ENCODE measurements at places on chromosomes 2 and 18.

DNA sequence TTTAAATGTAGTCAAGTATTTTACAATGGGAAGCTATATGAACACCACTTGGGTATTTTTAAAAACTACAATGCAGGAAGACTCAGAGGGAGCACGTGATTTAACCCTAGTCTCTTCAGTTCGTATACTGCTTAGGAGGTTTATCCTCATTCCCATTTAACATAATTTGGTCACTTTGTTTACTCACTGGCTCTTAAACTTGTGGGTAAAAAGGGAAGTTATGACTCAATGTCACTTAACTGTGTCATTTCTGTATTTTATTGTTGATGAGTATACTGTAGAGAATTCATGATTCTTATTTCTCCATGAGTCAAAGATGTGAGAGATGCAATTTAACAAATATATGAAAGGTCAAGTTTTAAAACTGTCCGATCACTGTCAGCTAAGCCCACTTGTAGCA is 48.2 kb downstream of the SLC66A3 start:
- no peak for DNase-seq

- DNase-seq = no peak
Observed at GRCh38 chr2:11891671-11892440, 145.4 kb downstream of the LPIN1 start.

DNA sequence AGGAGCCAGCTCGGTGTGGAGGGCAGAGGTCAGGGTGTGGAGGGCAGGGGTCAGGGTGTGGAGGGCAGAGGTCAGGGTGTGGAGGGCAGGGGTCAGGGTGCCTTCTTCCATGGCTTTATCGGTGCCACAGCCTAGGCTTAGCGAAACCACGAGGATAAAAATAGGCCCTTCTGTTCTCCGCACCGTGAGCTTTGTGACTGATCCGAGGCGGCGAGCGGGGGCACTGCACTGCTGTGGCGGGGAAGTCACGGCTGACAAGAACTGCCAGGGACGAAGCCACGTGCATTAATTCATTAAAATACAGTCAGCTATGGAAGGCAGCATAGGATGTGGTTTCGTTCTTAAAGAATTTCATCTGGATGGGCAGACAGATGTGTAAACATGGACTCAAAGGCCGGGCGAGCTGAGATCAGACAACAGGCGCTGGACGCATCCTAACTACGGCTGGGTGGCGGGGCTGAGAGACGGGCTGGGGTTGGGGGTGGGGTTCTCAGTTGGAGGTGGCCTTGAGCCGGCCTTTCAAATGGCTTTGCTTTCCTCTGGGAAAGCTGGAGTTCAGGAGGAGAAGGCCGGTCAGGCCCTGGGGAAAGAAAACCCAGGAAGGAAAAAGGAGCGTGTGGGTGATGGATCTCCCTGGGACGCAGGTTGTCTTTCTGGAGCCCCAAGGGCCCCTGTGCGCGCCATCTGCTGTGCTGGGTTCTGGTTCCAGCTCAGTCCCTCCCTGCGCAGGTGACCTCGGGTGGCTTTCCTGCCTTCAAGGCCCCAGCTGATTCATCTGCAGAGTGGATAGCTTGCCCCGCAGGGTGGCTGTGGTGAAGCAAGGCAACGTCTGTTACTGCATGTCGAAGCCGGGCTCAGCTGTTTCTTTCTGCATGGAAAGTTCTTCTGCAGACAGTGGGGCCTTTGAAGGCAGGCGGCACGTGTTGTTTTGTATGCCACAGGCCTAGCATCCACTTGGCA is 958 bp upstream of the ALLC start:
- no peak for DNase-seq

DNA sequence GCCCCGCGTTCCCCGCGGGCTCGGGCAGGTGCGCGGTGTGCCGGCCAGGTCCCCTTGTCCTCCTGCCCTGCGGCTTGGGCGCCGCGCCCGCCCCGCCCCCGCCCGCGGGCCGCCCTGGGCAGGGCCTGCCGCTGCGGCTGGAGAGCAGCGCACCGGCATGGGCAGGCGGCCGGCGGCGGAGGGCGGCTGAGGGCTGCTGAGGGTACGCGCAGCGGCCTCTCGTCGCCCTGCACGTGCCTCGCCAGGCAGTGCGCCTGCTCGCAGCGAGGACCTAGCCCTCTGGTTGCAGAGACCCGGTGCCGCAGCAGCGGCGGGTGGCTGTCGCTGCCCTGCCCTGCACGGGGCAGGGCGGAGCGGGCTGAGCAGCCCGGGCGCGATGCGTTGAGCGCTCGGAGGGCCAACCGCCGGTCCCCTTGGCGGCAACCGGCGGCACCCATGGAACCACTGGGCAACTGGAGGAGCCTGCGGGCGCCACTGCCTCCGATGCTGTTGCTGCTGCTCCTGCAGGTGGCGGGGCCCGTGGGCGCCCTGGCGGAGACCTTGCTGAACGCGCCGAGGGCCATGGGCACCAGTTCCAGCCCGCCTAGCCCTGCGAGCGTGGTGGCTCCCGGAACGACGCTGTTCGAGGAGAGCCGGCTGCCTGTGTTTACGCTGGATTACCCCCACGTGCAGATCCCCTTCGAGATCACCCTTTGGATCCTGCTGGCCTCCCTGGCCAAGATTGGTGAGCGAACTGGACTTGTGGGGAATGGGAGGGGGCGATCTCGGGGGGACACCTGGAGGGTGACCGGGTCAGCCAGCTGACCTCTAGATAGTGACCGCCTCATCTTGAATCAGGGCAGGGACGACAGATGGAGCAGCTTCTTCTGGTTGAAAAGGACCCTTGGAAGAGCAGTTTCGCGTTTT is at the start of gene SLC9A2:
SLC9A2 (plus strand) TSS at position 140 of the 906 bp plus-strand sequence; CDS start at position 436, 296 bp downstream.
- no peak for DNase-seq

- DNase-seq = no peak
Observed at GRCh38 chr2:1585635-1586034, 158.7 kb downstream of the PXDN start.

GRCh38 chr2:115303-115702 is 69.0 kb upstream of the FAM110C start:
- DNase-seq = no peak

DNA sequence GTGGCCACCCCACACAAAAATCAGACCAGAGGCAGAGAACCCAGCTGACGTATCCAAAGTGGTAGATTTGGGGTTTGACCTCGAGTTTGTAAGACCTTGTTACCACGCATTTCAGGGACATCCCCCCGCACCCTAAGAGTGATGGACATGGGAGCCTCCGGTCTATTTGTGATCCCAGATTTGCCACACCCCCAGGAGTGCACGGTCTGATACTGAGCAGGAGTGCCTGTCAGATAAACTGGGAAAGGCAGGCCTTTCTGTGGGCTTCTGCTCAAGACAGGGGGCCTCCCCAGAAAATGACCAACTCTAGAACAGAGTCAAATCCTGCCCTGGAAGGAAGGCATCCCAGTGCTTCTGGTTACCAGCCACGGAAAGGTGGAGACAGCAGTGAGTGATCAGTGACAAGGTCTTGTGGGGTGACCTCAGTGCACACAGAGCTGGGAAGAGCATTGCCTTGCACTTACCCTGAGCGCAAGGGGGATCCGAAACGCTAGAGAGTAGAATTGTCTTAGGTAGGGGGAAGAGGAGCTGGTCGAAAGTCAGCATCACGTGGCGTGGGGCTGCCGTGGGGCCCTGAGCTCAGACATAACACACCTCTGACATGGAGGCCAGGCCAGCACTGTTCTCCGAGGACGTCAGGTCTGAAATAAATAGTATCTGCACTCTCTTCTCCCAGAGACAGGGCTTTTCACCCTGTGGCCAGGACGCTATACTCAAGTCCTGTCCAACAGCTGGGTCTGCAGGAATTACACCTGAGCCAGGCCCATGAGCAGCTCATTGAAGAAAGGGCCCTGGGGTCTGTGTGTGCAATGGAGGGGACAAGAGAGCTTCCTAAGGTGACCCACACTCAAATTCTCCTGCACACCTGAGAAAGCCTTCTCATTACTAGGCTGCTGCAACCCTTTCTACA is 242.4 kb upstream of the SALL3 start:
- no peak for DNase-seq

DNA sequence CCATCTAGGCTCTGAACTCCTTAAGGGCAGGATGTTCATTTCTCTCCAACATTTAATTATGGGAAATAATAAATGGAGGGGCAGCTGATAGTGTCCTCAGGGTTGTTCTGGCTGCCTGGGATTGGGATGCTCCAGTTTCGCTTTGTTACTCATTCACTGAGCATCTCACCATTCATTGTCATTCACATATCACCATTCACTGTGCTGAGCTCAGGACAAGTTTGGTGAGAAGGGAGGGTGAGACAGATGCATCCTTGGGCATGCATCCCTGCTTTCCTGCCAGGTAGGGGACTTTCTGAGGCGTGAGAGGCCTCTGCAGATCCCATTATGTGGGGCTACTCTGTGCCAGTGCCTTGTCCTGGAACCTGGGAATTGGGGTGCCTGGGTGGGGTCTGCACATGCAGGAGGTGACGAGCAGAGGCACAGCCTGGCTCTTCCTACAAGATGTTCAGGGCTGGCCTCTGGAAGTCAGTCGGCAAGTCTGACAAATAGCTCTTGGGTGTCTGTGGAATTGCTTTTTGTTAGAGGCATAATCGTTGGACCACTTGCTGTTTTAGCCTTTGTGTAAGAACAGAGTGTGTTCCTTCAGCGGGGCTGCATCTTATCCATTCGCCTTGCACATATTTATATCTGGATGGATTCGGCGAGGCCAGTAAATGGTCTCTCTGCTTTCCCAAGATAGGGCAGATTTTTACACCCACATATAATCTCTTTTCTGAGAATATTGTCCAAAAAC is 323.2 kb upstream of the THSD7B start:
- no peak for DNase-seq

GRCh38 chr18:12742453-12742852 is 39.6 kb downstream of the PSMG2 start:
- DNase-seq = no peak

- no peak for DNase-seq
Observed at GRCh38 chr2:105882341-105882740, 137.6 kb downstream of the NCK2 start.

DNA sequence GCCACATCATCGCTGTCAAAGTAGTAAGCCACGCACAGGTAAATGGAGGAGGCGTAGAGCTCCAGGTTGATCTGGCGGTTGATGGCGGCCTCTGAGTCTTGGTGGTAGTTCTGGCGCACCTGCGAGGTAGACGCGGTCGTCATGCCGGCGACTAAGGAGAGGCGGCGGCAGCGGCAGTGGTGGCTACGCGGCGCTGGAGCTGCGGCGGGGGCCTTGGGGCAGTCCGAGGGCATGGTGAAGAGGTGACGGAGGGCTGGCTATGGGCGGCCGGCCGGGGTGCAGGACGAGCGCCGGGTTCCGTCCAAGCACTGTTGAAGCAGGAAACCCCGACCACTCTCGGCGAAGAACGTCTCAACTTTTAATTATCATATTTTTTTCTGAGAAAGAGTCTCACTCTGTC is 12.7 kb upstream of the ZNF513 start:
- DNase-seq = no peak

GRCh38 chr2:3175568-3175955 is 202.1 kb downstream of the EIPR1 start:
- DNase-seq = no peak

GRCh38 chr2:188320861-188321260 is 29.2 kb downstream of the GULP1 start:
- no peak for DNase-seq

GRCh38 chr2:133886735-133887675 is 318.7 kb upstream of the NCKAP5 start:
- DNase-seq = peak; percentile 9

DNA sequence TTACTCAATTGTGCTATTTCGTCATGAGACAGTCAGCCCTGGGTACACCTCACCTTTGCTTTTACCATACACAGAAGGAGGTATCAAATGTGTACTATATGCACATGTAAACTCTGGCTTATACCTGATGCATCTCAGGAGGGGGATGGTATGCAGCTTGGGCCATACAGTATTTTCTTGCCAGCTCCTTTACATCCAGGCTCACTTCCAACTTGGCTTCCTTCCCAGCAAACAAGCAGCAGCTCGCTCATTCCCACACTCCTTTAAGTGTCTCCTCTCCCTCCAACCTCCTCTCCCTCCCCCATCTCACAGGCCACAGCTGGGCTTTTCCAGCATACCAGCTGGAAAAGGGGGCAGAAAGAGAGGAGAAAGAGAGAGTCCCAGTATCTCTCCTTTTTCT is 9.6 kb downstream of the MARCHF4 start:
- DNase-seq = no peak

GRCh38 chr2:189522435-189523151 is 58.0 kb downstream of the SLC40A1 start:
- DNase-seq = no peak

GRCh38 chr2:85994421-85994777 is 105.6 kb upstream of the ST3GAL5 start:
- DNase-seq = no peak

DNA sequence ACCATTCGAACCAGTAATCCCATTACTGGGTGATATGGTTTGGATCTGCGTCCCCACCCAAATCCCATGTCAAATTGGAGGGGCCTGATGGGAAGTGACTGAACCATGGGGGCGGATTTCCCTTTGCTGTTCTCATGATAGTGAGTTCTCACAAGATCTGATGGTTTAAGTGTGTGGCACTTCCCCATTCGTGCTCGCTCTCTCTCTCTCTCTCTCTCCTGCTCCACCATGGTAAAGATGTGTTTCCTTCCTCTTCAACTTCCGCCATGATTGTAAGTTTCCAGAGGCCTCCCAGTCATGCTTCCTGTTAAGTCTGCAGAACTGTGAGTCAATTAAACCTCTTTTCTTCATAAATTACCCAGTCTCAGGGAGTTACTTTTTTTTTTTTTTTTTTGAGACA is 62.6 kb downstream of the NBAS start:
- DNase-seq = no peak

GRCh38 chr2:85827879-85828569 is 60.8 kb downstream of the ST3GAL5 start:
- no peak for DNase-seq

DNA sequence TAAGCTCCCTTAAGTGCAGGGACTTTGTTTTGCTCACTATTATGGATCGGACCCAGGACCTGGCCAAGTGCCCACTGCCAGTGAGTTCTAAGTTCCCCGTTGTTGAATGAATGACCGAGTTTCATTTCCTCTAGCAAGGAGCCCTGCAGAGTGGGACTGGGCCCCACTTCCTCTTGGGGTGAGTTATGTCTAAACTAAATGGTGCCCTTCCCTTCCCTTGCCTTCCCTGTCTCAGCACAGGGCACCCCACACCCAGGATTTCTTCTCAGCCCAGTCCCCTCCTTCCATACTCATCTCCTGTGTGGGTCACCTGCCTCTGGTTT is 195.3 kb upstream of the HS6ST1 start:
- DNase-seq = no peak

- DNase-seq = no peak
Observed at GRCh38 chr2:67954093-67954748, 108.6 kb downstream of the C1D start.

DNA sequence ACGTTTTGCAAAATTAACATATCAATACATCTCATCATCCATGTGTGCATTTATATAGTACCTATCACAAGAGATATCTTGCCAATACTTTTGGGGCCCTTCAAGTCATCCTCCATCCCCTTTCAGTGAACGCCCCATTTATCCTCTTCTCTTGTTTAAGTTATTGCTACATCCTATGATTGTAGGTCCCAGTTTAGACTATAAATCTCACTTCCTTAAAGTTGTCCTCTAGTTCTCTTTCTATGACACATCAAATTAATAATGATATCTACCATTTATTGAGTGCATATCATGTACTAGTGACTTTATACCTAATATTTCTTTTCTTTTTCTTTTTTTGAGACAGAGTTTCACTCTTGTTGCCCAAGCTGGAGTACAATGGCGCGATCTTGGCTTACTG is 28.8 kb upstream of the FBXO11 start:
- no peak for DNase-seq
